ENCODE measurements at places on chromosomes 6 and 20.

GRCh38 chr6:31161216-31162126 lies 3.1 kb downstream of the TCF19 start:
- DNase-seq = no peak

DNA sequence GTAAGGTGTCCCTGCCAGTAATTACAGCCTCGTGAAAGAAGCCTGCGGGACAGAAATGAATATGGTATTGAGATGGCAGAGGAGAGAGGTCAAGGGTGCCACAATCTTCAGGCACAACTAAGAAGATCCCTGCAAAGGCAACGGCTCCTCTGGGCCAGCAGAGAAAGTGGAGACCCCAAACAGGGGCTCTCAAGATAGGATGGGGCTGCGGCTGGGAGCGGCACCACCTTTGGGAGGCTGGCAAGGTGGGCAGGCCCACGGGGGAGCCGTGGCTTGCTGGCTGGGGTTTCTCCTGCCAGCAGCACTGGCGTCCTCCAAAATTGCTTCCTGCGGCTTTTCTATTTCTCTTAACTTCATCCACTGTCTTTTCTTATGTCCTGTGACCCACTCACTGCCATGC lies 183.6 kb upstream of the QKI start:
- no peak for DNase-seq

DNA sequence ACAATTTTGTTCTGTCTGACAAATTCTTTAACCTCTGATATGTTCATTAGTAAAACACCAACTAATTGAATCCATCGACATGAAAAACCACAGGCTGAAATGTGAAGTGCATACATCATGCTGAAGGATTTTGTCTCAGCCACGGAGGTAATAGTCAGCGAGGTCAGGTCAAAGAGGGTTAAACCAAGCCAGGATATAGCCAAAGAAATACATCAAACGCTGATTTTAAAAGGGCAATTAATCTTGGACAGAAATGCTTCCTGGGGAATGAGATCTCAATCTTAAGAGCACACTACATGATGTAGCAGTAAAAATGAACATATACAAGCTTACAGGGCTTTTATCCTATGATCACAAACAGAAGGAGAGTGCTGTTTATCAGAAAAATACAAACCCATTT lies 106.7 kb downstream of the PRDM1 start:
- no peak for DNase-seq

- DNase-seq = no peak
Observed at GRCh38 chr6:12037798-12038197, 25.7 kb downstream of the HIVEP1 start.

GRCh38 chr20:36237477-36237876 lies 1.2 kb downstream of the AAR2 start:
- no peak for DNase-seq

DNA sequence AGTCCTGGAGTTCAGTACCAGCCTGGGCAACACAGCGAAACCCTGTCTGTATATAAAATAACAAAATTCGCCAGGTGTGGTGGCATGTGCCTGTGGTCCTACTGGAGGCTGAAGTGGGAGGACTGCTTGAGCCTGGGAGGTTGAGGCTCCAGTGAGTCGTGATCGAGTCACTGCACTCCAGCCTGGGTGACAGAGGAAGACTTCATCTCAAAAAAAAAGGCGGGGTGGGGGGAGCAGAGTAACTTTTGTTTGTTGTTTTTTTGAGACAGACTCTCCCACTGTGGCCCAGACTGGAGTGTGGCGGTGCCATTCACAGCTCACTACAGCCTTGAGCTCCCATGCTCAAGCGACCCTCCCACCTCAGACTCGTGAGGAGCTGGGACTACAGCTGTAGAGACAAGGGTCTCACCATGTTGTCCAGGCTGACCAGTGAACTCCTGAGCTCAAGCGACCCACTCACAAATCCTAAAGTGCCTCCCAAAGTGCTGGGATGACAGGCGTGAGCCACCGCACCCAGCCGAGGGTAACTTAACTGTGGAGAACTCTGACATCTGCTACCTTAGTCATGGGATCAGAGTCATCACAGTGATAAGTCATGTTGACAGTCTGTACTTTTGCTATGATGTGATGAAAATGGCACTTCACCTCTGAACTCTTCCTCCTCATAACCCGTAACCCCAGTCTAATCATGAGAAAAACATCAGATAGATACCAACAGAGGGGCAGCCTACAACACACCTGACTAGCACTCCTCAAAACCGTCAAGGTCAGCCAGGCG lies 16.5 kb downstream of the PEDS1 start:
- DNase-seq = no peak

DNA sequence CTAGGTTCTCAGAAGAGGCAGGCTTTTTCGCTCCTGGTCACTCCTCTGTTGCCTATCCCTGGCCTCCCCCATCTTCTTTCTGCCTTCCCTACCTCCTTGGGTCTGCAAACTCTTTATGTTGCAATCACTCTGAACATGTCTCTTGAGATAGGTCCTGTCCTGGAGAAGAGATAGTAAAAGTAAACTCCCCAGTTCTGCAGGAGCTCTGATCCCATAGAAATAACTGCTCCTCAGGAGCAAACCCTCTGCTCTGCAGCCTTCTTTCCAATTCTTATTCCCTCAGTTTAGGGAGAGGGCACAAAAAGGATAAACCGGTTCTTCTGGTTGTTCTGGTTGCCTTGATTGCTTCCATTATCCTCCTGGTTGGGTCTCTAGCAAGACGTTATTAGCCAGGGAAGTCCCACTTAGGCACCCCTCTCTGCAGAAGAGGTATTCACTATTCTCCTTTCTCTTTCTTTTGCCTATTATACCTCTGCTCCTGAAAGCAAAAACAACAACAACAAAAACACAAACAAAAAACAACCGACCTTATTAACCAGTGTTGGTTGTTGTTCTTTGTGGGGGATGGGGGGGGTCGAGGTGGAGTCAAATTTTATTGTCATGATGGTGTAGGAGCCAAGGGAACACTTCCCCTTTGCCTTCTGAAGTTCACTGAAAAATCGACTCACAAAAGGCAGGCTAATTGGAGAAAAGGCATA lies 973 bp downstream of the TRIM38 start:
- DNase-seq = peak; percentile 48

GRCh38 chr6:148765898-148766808 lies 19.3 kb downstream of the UST start:
- DNase-seq = no peak

DNA sequence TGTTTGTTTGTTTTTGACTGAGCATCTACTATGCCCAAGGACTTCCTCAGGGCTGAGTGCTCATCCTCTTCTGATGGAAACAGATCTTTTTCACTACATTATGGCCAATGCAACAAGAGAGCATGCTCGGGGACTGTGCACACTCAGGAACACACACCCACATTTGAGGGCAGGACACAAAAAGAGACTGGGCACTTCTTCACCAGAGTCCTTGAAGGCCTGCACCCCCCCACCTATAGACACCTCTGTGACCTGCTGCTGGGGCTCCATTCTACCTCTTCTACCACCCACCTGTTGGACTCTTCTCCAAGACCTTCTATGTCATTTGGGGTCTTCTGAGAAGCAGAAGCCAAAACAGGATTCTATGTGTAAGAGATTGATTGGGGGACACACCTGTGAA lies 9.2 kb upstream of the MAFB start:
- DNase-seq = no peak
